ENCODE measurements at places on chromosomes 11 and 22. TPM values are rescaled to one million over a fixed set of nuclear protein-coding genes. Genes with fewer than 3 reads are reported as not detected.

The CHRM1 gene
- total RNA-seq = 0.44 TPM

The KCNC1 gene
- 0.03 TPM for total RNA-seq

The IGF2 gene
- 30.5 TPM for total RNA-seq

The BID gene
- total RNA-seq = 12.5 TPM

DNA sequence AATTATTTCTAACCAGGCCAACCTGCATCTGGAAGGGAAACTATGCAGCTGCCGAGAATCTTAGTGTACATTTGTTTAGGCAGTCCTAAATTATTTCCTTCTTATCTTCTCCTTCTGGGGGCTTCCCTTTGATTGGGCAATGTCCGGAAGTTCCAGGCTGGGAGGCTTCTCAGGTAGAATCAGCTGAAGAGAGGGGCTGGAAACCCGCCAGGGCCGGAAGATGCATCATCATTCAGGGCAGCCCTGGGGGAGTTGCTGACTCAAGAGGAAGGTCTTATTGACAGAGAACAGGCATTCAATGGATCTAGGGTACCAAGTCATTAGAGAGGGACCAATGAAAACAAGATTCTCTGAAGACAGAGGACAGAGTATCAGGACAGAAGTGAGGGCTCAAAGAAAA, 150.7 kb downstream of the BLID start:
- H3K36me3 ChIP-seq = no peaks in the 10 kb centered on the region
- no peak for DNase-seq
- H3K4me3 ChIP-seq = no peak overlapping the region
- no peaks in the 10 kb centered on the region for H3K4me1 ChIP-seq
- H3K27ac ChIP-seq = no peak overlapping the region

- no peaks in the 10 kb centered on the region for H3K36me3 ChIP-seq
- H3K4me3 ChIP-seq = no peak overlapping the region
- H3K27ac ChIP-seq = no peak overlapping the region
- H3K4me1 ChIP-seq = no peaks in the 10 kb centered on the region
- H3K27me3 ChIP-seq = peaks cover 51% of the 10 kb centered on the region
Observed at GRCh38 chr11:19349340-19350025, 108.7 kb upstream of the E2F8 start.

- no peaks in the 10 kb centered on the region for H3K36me3 ChIP-seq
- H3K4me3 ChIP-seq = no peak overlapping the region
- no peaks in the 10 kb centered on the region for H3K4me1 ChIP-seq
- H3K27me3 ChIP-seq = no peaks in the 10 kb centered on the region
Observed at GRCh38 chr11:117002639-117003299, 95.5 kb downstream of the SIK3 start.

GRCh38 chr22:39306456-39307361, 12.7 kb downstream of the RPL3 start:
- H3K4me1 ChIP-seq = no peaks in the 10 kb centered on the region
- H3K27me3 ChIP-seq = no peaks in the 10 kb centered on the region
- no peak for DNase-seq

DNA sequence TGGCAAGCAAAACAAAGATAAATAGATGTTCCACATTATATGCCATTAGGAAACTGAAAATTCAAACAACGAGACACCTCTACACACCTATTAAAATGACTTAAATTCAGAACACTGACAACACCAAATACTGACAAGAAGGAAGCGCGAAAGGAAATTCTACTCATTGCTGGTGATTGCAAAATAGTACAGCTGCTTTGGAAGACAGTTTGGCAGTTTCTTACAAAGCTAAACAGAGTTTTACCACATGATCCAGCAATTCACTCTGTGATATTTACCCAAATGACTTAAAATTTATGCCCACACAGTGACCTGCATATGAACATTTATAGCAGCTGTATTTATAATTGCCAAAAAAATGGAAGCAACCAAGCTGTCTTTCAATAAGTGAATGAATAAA, 232.6 kb downstream of the CASP12 start:
- H3K4me1 ChIP-seq = no peaks in the 10 kb centered on the region
- no peak overlapping the region for H3K4me3 ChIP-seq
- no peak overlapping the region for H3K27ac ChIP-seq
- H3K36me3 ChIP-seq = no peaks in the 10 kb centered on the region
- H3K27me3 ChIP-seq = no peaks in the 10 kb centered on the region
- peak; percentile 19 for DNase-seq

- H3K4me1 ChIP-seq = peaks cover 7% of the 10 kb centered on the region
- no peak overlapping the region for H3K4me3 ChIP-seq
- no peak for DNase-seq
- no peak overlapping the region for H3K27ac ChIP-seq
- H3K36me3 ChIP-seq = no peaks in the 10 kb centered on the region
Observed at GRCh38 chr11:11083441-11083840, 225.6 kb upstream of the ZBED5 start.

DNA sequence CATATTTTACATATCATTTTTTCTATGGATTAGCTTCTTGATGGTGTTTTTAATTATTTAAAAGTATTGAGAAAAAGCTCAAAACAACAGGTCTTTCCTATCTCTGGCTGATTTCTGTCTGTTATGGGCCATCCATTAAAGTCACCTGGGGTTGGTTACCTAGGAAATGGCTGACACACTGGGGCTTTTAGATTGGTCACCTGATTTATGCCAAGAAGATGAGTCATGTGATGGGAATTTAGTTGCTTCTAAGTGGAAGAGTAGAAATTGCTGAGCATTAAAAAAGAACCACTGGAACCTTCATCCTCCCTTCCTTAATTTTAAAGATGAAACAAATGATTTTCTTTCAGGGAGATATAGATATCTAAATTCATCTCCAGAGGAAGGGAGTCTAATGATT, 48.8 kb upstream of the LARGE1 start:
- no peak overlapping the region for H3K27ac ChIP-seq
- no peaks in the 10 kb centered on the region for H3K36me3 ChIP-seq
- no peak for DNase-seq
- no peaks in the 10 kb centered on the region for H3K4me1 ChIP-seq
- no peak overlapping the region for H3K4me3 ChIP-seq

GRCh38 chr11:108237058-108237481, 14.2 kb downstream of the ATM start:
- no peak overlapping the region for H3K4me3 ChIP-seq
- H3K27ac ChIP-seq = no peak overlapping the region
- no peaks in the 10 kb centered on the region for H3K36me3 ChIP-seq
- peaks cover 2% of the 10 kb centered on the region for H3K4me1 ChIP-seq
- DNase-seq = no peak

- H3K4me3 ChIP-seq = no peak within 1 kb of the TSS
- peaks cover 32% of the 10 kb centered on the region for H3K27me3 ChIP-seq
- H3K36me3 ChIP-seq = no peaks in the 10 kb centered on the region
- no peaks in the 10 kb centered on the region for H3K4me1 ChIP-seq
Observed at GRCh38 chr11:111512296-111513239, at the start of gene BTG4. Gene BTG4 (minus strand): TSS chr11:111512386. CDS start chr11:111498776, 13,610 bp downstream.

GRCh38 chr11:31958076-31958735, 132.7 kb upstream of the RCN1 start:
- no peak overlapping the region for H3K4me3 ChIP-seq
- H3K27me3 ChIP-seq = no peaks in the 10 kb centered on the region
- H3K36me3 ChIP-seq = no peaks in the 10 kb centered on the region
- DNase-seq = peak; percentile 55
- H3K4me1 ChIP-seq = no peaks in the 10 kb centered on the region
